ENCODE measurements at places on chromosomes 5 and 9. TPM values are rescaled to one million over a fixed set of nuclear protein-coding genes. Genes with fewer than 3 reads are reported as not detected.

The ADAMTSL1 gene
- total RNA-seq: not detected

The TRPM6 gene
- total RNA-seq: not detected

The KIAA0825 gene
- 0.07 TPM for total RNA-seq

The PPP1R26 gene
- 0.29 TPM for total RNA-seq

The KLF4 gene
- 3.4 TPM for total RNA-seq

The FRRS1L gene
- not detected for total RNA-seq

The ANKRD34B gene
- not detected for total RNA-seq

The COL23A1 gene
- 0.07 TPM for total RNA-seq
